ENCODE measurements at places on chromosomes 16 and 17. TPM values are rescaled to one million over a fixed set of nuclear protein-coding genes. Genes with fewer than 3 reads are reported as not detected.
A peak's percentile ranks its signal among the peaks of the same experiment; 100 is the strongest.

DNA sequence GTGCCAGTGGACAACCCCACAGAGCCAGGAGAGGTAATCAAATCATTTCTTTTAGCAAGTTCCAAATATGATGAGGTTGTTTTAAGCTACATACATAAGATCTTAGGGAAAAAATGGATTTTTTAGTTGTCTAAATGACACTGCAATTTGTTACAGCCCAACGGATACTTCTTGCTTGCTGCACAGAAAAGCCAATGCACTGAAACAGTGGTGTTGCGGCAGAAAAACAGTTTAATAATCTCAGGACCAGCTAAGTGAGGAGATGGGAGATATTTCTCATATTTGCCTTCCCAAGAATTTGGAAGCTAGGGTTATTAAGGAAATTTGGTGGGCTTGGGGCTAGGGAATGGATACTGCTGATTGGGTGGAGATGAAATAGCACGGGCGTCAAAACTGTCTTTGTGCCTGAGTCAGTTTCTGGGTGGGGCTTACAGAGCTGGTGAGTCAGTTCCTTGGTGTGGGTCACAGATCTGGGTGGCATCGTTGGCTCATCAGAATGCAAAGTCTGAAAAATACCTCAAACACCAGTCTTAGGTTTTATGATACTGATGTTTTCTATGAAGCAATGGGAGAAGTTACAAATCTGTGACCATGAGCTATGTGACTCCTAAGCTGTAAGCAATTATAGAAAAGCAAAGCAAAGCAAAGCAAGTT, 255.4 kb downstream of the IRX3 start:
- DNase-seq = no peak
- H3K36me3 ChIP-seq = no peaks in the 10 kb centered on the region
- no peaks in the 10 kb centered on the region for H3K27me3 ChIP-seq
- H3K27ac ChIP-seq = no peak overlapping the region
- H3K4me1 ChIP-seq = no peaks in the 10 kb centered on the region
- no peak overlapping the region for H3K4me3 ChIP-seq

- DNase-seq = no peak
- no peaks in the 10 kb centered on the region for H3K27me3 ChIP-seq
- H3K27ac ChIP-seq = peak overlapping the region; percentile 91
These were observed 621 bp downstream of the KCNJ2 start for GRCh38 chr17:70169709-70170597.

DNA sequence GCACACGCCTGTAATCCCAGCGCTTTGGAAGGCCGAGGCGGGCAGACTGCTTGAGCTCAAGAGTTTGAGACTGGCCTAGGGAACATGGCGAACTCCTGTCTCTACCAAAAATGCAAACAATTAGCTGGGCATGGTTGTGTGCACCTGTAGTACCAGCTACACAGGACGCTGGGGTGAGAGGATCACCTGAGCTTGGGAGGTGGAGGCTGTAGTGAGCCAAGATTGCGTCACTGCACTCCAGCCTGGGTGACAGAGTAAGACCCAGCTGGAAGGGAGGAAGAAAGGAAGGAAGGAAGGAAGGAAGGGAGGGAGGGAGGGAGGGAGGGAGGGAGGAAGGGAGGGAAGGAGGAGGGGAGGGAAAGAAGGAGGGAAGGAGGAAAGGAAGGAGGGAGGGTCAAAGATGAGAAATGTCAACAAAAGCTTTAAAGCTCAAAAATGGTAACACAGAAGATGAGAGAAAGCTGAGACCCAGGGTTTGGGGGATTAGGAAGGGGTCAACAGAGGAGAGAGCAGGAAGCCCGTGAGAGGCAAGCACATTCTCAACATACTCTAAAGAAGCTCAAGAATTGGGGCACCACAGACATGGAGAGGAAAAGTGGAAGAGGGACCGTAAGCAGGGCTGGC, 5.0 kb upstream of the KRT19 start:
- peak overlapping the region; percentile 49 for H3K27ac ChIP-seq
- H3K36me3 ChIP-seq = no peaks in the 10 kb centered on the region
- peaks cover 8% of the 10 kb centered on the region for H3K4me1 ChIP-seq

- no peak overlapping the region for H3K4me3 ChIP-seq
These were observed 11.5 kb downstream of the MGAT5B start for GRCh38 chr17:76879691-76880090.

KRT40 gene
- total RNA-seq = 0.27 TPM

DNA sequence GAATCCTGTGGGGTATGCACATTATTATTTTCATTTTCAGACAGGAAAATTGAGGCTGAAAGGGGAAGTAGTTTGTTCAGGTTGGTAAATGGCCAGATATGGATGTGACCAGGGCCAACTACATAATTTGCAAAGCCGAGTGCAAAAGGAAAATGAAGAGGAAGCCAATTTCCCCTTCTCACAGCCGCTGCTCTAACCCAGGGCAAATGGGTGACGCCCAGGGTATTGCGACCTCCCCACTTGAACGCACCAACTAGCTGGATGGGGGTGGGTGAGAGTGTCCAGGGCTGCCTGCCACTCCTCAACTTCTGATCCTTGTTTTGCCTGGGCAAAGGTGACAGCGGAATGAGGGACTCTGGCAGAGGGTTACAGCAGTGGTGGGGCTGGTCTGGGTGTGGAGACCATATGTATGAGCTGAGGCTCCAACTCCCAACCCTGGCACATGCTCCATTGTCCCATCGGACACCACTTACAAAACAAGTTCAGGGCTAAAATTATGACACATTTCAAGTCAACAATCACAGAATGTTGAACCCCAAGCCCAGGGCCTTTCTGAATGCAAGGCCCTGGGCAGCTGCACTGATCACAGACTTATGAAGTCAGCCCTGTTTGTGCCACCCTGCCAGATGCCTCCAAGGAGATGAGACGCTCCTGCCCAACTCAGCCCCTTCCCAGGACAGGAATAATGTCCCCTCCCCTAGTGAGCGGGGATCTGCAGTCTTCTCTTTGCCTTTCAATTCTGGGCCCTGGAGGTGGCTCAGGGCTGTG, 1.7 kb downstream of the ANKRD40CL start:
- no peak overlapping the region for H3K4me3 ChIP-seq
- DNase-seq = peak; percentile 60
- H3K36me3 ChIP-seq = no peaks in the 10 kb centered on the region
- no peak overlapping the region for H3K27ac ChIP-seq

ARHGAP27 gene
- total RNA-seq = 71.0 TPM
